Esophagus muscularis mucosa (tissue), 4 donors: ENCODE measurements at places on chromosomes 4 and X. TPM values are rescaled to one million over a fixed set of nuclear protein-coding genes. Genes with fewer than 3 reads are reported as not detected.

DNA sequence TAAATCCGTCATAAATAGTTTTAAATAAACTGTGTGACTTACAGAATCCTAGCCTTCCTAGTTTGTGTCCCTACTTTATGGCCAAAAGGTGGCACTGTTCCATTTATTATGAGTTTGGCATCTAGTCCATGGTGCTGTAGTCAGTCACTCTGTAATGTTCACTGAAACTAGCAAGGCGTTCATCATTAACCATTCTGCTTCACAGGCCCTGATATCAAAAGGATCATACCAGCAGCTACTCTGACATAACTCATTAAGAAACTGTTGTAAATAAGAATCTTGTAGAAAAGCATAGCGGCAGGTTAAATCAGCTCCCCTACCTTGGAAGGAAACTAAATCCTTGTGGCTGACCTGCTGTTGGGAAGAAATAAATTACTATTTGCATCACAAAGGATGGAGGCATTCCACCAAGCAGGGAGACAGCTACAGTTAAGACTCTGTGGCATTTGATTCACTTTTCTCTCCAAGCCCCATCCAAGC lies 919.6 kb upstream of the DIAPH2 start:
- no peak for DNase-seq

- no peak for DNase-seq
These were observed 52.0 kb downstream of the CDS1 start for GRCh38 chr4:84634961-84635360.

GRCh38 chr4:109276482-109277095 lies 25.9 kb downstream of the COL25A1 start:
- no peak for DNase-seq

GRCh38 chr4:7158081-7158750 lies 34.1 kb upstream of the SORCS2 start:
- DNase-seq = no peak

DNA sequence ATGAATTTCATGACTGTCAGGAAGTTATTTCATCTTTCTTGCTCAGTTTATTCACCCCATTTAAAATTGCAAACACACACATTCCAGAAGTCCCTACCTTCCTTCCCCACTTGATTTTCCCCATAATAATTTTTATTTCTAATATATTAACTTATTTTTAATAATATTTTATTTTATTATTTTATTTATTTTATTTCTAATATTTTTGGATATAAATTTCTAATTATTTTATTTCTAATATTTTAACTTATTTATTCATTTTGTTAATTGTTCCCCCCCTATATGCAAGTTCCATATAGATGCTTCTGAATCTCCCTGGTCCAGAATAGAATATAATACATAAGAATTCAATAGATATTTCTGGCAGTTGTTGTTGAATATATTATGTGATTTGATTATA lies 293.7 kb upstream of the CPEB2 start:
- DNase-seq = no peak

DNA sequence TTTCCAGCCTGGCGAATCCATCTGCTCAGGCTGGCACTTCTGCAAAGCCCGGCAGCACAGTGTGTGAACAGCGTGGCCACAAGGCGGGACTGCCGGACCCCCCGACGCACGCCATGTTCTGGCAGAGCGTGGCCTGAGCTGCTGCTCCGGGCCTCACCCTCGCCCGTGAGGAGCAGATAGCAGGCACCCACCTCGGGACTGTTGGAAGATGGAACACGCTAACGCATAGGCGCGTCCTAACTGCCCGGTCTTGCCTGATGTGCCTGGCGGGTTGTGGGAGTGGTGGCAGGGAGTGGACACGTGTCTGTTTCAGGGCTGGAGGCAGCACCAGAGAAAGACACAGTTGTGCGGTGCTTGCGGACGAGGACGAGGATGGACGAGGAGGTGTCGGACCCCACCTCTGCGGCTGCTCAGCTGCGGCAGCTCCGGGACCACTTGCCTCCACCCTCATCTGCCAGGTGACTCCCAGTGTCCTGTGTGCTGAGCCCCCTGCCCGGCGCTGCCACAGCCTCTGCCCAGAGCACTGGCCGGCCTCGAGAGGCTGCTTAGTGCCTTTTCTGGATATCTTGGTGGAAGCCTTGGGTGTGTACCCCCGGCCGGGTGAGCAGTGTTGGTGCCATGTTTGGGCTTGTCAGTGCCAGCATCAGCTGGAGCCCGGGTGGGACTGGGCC lies 28.2 kb downstream of the UVSSA start:
- DNase-seq = no peak

- no peak for DNase-seq
These were observed 21.6 kb downstream of the CCNG2 start for GRCh38 chr4:77178560-77178959.

- no peak for DNase-seq
These were observed 31.4 kb downstream of the TBC1D9 start for GRCh38 chr4:140724760-140725159.

DNA sequence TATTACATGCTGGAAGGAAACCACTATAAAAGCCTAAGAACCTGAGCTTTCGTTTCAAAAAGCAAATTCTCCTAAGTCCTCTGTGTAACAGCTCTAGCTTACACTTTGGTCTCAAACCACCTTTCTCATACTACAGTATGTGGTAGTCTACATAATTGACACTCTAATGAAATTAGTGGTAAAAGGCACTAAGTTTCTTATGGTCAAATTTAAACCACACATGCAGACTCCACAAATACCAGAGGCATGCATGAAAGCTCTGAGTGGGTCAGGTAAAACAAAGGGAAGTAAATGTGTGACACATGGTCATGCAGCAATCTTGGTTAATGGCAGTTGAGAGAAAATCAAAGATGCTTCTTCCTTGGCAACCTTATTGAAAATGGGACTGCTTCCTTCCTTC lies 187.8 kb downstream of the CCNG2 start:
- no peak for DNase-seq

DNA sequence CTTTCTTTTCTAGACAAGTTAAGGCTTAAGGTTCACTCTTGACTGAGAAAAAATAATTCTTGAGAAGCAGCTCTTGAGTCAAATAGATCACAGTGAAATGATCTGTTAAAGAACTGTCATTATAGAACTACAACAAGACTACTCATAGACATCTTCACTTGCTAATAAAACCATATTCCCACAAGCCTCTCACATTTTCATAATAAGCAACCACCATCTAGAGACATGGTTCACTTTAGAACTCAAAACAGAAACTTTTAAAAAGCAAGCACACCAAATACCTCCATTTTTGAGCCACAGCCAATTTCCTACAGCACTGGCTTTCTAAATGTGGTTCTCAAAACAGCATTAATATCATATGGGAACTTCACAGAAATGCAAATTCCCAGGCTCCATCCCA lies 309.5 kb downstream of the TMA16 start:
- no peak for DNase-seq

DNA sequence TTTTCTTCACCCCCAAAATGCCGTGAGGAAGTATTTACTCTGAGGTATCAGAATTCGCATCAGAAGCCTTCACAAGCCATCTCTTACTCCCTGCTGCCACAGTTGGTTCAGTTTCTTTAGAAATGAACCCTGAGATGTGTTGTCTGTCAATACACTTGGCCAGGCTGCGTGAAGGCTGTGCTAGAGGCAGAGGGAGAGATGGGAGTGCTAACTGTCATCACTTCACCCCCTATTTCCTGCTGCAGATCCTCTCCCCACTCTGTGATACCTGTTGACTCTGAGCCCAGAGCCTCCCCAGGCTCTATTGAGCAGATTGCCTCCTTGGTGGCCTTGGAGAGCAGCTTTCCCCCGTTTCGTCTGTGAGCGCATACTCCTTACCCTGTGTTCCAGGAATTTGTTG lies 34.8 kb downstream of the FHIP1A start:
- DNase-seq = no peak

- DNase-seq = no peak
These were observed 405.4 kb upstream of the CPEB2 start for GRCh38 chr4:14596904-14597303.

GRCh38 chr4:19729886-19730651 lies 521.6 kb upstream of the SLIT2 start:
- no peak for DNase-seq

DNA sequence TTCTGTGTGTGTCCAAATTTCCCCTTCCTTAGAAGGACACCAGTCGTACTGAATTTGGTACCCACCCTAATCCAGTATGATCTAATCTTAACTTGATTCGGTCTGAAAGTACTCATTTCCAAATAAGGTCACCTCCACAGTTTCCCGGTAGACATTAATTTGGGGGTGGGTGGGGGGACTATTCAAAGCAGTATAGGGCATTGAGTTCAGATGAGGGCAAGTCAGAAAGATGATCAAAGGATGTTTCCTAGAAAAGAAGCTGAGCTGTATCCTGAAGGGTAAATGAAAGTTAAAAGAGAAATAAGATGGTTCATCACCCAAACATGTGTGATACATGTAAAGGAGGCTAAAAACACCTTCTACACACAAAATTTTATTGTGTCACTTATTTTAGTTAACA lies 42.0 kb upstream of the SCRG1 start:
- no peak for DNase-seq

DNA sequence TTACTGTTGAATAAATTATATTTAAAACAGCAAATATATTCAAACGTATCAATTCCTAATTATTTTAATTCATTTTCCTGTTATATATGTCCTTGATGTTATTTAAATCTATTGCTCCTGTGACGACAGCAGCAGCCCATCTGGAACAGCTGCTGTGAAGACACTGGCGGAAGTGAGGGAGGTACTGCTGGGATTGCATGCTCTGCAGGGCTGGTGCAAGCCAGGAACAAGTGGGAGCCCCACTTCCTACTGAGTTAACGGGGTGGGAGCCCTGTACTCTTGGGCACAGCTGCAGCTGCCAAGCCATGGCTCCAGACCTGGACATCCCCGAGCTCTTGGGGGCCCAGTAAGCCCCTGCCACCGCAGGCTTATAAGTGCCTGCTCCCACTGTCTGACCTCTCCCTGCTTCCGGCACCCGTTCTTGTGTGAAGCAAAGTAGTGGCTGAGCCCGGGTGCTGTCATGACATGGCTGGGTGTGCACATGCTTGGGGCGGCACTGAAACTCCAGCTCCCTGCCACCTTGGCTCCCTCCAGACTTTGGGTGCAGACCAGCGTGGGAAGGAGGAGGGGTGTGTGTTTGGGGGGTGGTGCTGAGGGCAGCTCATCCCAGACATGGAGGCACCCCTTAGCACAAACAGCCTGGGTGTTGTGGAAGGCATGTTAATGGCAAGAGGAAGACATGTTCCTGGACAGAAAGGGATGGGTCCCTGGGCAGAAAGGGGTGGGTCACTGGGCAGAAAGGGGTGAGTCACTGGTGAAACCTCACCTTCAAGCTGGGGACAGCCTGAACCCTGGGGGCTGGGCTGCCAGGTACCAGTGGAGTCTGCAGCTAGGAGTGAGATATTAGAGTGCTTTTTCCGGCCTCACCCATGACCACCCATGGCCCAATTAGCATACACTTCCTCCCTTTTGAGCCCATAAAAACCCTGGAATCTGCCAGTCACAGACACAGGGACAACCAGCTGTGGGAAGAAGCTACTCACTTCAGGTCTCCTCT lies 1981.3 kb upstream of the IGFBP7 start:
- no peak for DNase-seq

- no peak for DNase-seq
These were observed 263.8 kb upstream of the NDST3 start for GRCh38 chr4:117770269-117771102.

DNA sequence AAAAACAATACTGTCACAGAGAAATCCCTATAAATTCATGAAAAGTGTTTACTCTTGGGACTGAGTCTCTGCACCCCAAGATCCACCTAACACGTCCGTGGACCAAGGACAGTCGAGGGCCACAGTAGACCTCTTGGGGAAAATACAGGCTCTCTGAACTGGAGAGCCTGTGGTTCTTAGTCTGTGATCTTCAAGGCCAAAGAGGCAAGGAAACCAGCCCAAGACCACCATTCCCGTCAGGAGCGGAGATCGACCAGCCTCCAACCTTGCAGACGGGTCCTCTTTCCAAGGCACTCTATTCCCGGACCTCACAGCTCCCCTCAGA lies 1.6 kb upstream of the APBB2 start:
- DNase-seq = no peak

- no peak for DNase-seq
These were observed 462.3 kb downstream of the DMD start for GRCh38 chrX:32749070-32749469.

- no peak for DNase-seq
These were observed 139.0 kb downstream of the DCK start for GRCh38 chr4:71132486-71132885.

DNA sequence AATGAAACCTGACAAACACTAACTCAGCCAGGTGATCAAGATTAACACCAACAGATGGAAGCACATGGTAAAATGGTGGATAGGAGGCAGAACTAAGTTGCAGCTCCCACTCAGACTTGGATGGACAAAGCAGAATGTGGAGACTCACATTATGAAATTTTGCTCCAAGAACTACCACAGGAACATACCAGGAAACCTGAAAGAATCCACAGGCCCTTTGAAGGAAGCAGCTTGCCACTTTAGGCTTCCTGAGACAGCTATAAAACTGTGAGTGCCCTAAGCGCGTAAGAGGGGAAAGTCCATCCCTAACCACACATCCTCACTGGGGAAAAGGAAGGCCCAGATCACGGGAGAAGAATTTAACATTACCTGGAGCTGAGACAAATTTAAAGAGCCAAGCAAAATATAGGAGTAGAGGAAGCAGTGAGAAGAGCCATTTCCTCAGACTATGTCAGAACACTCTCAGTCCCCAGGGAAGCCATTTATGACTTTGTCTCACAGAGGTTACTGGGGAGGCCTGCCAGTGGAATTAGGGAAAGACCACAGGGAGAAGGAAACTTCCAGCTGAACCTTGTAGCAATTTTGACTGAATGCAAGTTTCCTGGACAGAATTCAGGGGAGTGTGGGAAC lies 224.5 kb downstream of the TEX13C start:
- DNase-seq = no peak

GRCh38 chrX:139803224-139803623 lies 95.3 kb upstream of the MCF2 start:
- DNase-seq = no peak

- no peak for DNase-seq
These were observed 55.2 kb downstream of the MMRN1 start for GRCh38 chr4:89949782-89950387.

DNA sequence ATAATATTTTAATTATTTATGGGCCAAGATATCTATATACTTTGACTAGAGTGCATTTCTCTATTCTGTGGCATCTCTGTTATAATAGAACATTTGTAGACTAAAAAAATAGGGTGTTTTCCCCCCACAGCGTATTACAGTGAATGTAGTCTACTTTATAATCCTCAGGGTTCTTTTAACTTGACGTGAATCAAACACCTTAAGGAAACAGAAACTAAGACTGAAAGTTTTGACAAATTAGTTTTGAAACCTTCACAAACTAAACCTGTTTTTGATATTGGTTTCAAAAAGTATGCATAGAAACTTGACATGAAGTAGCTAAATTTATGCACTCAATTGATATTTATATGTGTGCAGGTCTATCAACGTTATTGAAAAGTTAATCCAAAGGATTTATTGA lies 1963.1 kb upstream of the TENM3 start:
- DNase-seq = no peak

The ELF2 gene
- total RNA-seq = 63.6 TPM

The NPY2R gene
- not detected for total RNA-seq

The GRSF1 gene
- 56.2 TPM for total RNA-seq

The CT45A2 gene
- total RNA-seq = not detected

The NAP1L3 gene
- total RNA-seq = 1.9 TPM

The PAGE2 gene
- not detected for total RNA-seq

The CDKN2AIP gene
- total RNA-seq = 19.4 TPM
